ENCODE measurements at places on chromosomes 3 and 15. TPM values are rescaled to one million over a fixed set of nuclear protein-coding genes. Genes with fewer than 3 reads are reported as not detected.

GRCh38 chr3:100042166-100042981 is 71.9 kb downstream of the FILIP1L start:
- peak; percentile 60 for DNase-seq

DNA sequence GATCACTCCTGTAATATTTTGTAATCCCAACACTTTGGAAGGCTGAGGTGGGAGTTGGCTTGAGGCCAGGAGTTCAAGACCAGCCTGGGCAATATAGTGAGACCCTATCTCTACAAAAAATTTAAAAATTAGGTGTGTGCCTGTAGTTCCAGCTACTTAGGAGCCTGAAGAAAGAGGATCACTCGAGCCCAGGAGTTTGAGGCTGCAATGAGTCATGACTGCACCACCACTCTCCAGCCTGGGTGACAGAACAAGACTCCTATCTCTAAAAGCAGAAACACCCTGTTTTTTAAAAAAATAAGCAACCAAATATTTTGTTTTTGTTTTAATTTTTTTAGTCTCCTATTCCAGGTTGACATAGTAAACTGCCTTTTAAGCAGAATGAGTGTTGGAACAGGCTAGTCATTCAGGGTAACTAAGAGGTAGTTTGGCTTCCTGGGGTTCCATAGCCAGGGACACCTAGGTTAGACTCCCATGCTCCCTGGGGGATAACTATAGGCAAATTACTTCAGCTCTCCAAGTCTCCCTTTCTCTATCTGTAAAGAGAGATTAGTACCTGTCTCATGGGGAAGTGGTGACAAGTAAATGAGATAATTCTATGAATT is 114.6 kb upstream of the C15orf61 start:
- DNase-seq = no peak

CHRNA5 gene
- 2.0 TPM for total RNA-seq

SNTN gene
- not detected for total RNA-seq

TMCO5A gene
- not detected for total RNA-seq

All from prostate gland (tissue), 2 donors.